ENCODE measurements at places on chromosomes 2 and 18. TPM values are rescaled to one million over a fixed set of nuclear protein-coding genes. Genes with fewer than 3 reads are reported as not detected.
A peak's percentile ranks its signal among the peaks of the same experiment; 100 is the strongest.

DNA sequence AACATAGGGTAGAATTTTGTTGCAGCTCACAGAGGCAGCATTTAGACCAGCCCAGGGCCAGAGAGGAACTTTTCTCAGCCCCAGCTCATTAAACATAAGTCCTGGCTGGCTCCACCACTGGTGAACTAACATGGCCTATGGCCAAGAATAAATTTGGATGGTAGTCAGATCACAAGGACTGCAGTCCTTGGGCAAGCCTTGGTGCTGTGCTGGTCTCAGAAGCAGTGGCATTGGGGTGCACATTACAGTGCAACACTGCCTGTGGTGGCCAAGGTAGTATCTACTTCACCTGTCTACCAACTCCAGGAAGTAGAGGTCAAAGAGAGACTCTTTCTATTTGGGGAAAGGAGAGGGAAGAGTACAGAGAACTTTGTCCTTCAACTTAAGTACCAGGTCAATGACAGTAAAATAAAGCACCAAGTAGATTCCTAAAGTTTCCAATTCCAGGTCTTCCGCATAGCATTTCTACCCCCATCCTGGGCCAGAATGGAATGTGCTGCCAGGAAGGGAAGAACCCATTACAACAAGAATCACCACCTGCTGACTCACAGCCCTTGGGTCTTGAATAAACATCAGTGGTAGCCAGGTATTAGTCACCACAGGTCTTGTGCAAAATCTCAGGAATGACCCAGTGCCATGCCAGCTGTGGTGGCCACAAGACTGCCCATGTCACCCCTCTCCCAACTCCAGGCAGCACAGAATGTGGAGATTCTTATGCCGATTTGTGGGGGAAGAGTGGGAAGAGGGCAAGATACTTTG lies 155.4 kb upstream of the FSIP2 start:
- no peak for DNase-seq
- H3K4me3 ChIP-seq = no peak overlapping the region
- no peak overlapping the region for H3K27ac ChIP-seq
- no peaks in the 10 kb centered on the region for H3K36me3 ChIP-seq
- H3K27me3 ChIP-seq = no peaks in the 10 kb centered on the region

DNA sequence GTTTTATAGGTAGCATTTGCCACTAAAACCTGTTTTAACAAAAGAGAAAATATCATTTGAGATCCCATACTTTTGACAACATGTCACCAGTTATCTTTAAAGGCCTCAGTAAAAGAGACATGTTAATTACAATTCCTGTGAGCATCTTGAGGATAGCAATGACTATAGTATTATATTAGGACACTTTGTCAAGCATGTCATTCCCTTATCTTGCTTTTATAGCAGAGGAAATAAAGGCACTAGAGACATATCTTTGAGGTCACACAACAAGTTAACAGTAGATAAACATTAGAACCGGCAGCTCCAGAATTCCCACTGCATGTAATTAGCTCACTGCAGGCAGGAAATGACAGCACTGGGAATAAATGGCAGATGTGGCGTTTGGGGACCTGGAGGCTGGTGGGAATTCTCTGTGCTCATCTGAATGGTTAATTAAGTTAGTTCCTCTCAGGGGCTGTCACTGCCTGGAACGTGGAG lies 25.9 kb downstream of the LYPD6B start:
- H3K4me3 ChIP-seq = no peak overlapping the region
- peaks cover 4% of the 10 kb centered on the region for H3K4me1 ChIP-seq
- no peaks in the 10 kb centered on the region for H3K36me3 ChIP-seq

DNA sequence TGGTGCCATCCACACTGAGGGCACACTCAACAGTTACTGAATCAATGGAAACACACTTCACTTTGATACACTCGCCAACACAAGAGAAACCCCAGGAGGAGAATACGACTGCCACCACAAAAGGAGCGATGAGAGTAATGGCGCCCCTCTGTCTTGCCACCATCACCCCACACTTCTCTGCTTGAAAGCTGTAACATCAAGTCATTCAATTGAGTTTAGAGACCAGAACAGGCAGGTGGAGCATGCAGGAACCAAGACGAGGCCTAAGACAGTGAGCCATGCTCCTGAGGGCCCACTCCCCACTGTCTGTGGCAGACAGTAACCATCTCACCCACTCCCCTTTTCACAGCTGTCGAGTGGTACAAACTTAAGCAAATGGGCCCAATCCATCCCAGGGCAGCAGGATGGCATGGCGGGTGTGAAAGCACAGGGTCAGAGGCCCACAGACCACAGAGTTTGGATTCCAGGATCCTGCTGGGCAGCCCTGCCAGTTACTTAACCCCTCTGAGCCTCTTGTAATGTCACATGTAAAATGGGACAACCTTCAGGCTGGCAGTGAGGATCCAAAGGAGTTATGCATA lies 101.9 kb downstream of the TNS1 start:
- no peak overlapping the region for H3K27ac ChIP-seq
- H3K4me1 ChIP-seq = peaks cover 3% of the 10 kb centered on the region
- H3K27me3 ChIP-seq = peaks cover 14% of the 10 kb centered on the region

DNA sequence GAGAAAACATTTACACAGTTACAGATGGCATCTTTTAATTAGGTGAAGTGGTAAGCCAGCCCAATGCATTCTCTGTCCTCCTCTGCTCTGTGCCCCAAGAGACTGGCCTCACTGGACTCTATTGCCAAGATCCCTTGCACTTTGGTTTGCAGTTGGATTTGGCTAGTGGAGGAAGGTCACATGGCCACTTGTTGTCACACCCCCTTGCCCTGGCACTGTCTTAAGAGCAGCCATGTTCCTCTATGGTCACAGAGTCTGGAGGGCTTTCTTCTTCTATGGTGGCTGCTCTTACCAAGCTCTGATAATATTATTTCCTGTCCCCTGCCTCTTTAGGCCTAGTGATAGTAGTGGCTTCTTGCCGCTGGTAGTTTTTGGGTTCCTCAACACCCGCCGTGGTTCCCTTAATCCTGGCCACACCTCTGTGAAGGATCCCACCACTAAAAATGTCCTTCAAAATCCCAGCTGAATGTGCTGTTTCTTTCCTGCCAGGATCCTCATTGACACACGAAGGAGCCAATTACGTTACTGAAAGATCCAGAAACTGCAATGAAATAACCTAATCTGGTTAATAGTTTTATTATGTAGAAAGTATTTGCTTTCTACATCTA lies 111.1 kb downstream of the CDC42EP3 start:
- H3K27me3 ChIP-seq = no peaks in the 10 kb centered on the region
- no peak overlapping the region for H3K4me3 ChIP-seq
- H3K36me3 ChIP-seq = no peaks in the 10 kb centered on the region
- H3K27ac ChIP-seq = no peak overlapping the region
- DNase-seq = no peak

GRCh38 chr2:216195565-216196029 lies 86.4 kb downstream of the XRCC5 start:
- DNase-seq = no peak
- H3K27ac ChIP-seq = peak overlapping the region; percentile 70
- peaks cover 41% of the 10 kb centered on the region for H3K4me1 ChIP-seq
- peaks cover 57% of the 10 kb centered on the region for H3K36me3 ChIP-seq
- no peaks in the 10 kb centered on the region for H3K27me3 ChIP-seq
- H3K4me3 ChIP-seq = peak overlapping the region; percentile 43

- no peak overlapping the region for H3K27ac ChIP-seq
- no peak overlapping the region for H3K4me3 ChIP-seq
- H3K4me1 ChIP-seq = no peaks in the 10 kb centered on the region
- no peak for DNase-seq
- no peaks in the 10 kb centered on the region for H3K27me3 ChIP-seq
These were observed 41.5 kb upstream of the ERBB4 start for GRCh38 chr2:212580117-212580516.

DNA sequence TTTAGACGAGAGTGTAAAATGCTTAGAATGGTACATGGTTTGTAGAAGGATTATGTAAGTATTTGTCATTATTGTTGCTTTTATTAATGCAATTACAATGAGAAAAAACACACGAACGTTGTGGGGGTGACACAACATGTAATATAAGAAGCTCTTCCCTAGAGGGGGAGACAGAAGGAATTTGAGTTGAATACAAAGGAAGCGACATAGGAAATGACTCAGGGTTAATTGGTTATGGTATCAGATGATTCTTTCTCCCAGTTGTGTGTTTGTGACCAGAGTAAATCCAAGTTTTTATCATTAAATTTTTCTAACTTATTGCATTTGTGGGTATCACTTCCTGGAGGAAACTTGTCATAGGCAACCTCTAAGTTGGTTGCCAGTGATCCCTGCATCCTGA lies 625.6 kb upstream of the CDH2 start:
- no peaks in the 10 kb centered on the region for H3K27me3 ChIP-seq
- no peak for DNase-seq
- no peak overlapping the region for H3K4me3 ChIP-seq
- H3K27ac ChIP-seq = no peak overlapping the region

- no peaks in the 10 kb centered on the region for H3K27me3 ChIP-seq
- no peaks in the 10 kb centered on the region for H3K36me3 ChIP-seq
- H3K4me1 ChIP-seq = peaks cover 11% of the 10 kb centered on the region
- peak; percentile 73 for DNase-seq
- H3K27ac ChIP-seq = peak overlapping the region; percentile 29
These were observed 38.1 kb downstream of the SNED1 start for GRCh38 chr2:241036397-241036963.

The LMAN2L gene
- total RNA-seq = 5.2 TPM

The TMEM182 gene
- total RNA-seq = 4.4 TPM
